ENCODE measurements at places on chromosomes 11 and 22.

- no peak for DNase-seq
Observed at GRCh38 chr11:92152245-92152644, 72.4 kb upstream of the FAT3 start.

- peak; percentile 51 for DNase-seq
Observed at GRCh38 chr22:36028646-36029405, at the start of gene RBFOX2. Gene RBFOX2, minus strand, starts transcription at chr22:36028824. Its CDS starts 399 bp downstream, at chr22:36028425.

GRCh38 chr11:73317803-73318202 is 9.7 kb downstream of the ARHGEF17 start:
- no peak for DNase-seq

GRCh38 chr11:11545285-11546275 is 76.2 kb downstream of the GALNT18 start:
- no peak for DNase-seq

GRCh38 chr11:64524158-64524527 is 66.9 kb upstream of the SLC22A12 start:
- DNase-seq = no peak
